ENCODE measurements at places on chromosomes 3 and 15. TPM values are rescaled to one million over a fixed set of nuclear protein-coding genes. Genes with fewer than 3 reads are reported as not detected.

DNA sequence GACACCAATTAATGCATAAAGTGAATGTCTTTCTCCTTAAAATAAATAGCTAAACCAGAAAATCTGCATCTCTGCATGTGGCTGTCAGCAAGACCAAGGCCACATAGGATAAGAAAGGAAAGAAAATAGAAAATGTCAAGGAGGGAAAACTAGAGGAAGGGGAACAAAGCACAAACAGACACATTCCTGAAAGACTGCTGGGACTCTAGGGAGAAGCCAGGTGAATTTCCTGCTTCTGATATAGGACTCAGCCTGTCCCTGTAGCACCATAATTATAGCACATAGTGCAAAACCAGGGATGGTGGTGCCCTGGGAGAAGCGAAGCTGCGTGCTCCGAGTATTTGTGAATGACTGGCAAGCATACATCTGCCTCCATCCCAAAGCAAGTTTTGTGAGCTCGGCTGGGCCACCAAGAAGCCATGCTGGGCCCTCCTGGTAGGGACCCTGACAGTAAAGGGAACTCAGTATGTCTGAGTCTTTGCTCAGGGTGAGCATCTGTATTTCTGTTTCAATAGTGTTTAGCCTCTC is 14.2 kb downstream of the FSTL1 start:
- DNase-seq, result no peak

DNA sequence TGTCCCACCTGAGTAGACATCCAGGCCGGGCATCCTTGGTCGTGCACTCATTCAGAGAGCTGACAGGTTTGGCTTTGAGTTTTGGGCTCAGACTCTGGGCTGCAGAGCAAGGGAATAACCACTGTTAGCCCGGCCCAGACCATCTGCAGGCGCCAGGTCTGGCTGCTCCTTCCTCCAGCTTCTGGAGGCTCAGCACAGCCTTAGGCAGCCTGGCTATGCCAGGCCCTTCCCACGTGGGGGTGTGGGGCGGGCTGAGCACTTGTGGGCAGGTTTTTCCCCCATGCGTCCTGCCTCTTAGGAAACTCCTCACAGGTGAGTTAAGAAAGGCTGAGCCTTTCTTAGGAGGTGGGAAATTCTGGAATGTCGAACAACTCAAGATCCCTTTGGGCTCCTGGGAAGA is 11.2 kb downstream of the PLA2G4B start:
- DNase-seq, result no peak

- DNase-seq, result no peak
These were observed 38.4 kb downstream of the HEG1 start for GRCh38 chr3:125017406-125017805.

DNA sequence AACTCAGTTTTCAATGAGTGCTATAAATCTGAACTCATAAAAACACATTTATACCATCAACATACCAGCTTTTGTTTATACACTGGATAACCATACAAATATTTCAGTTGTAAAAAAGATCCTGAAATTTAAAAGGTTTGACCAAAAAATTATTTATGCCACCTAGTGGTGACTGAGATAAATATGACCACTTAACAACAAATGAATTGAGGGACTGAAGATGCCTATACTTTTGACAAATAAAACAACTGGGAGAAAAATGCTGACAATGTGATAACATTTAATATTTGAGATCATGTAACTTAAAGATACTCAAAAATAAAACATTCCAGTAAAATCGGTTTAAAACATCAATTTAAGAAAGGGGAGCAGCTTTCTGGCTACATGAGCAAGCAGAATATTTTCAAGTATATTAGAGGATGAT is 30.4 kb downstream of the ATG3 start:
- no peak for DNase-seq

- no peak for DNase-seq
These were observed 248.1 kb upstream of the CHRNA7 start for GRCh38 chr15:31782016-31782783.

DNA sequence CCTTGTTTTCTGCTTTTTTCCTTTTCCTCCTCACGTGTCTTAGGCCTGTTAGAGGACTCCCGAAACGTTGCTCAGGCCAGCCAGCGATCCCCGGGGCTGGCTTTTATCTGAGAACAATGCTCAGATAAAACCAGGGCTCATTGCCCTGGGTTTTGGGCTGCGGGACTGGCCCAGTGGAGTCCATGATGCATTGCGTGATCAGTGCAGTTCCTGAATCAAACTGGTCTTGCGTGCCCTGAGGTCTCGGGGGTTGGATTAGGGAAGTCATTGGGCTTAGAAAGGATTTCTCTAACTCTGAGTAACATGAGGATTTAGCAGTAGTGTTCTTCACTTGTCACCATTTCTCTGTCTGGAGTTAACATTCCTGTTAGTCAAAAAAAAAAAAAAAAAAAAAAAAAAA is 66.3 kb downstream of the CCR1 start:
- no peak for DNase-seq

GRCh38 chr3:104245261-104245660 is 1121.4 kb upstream of the ALCAM start:
- DNase-seq, result no peak

GRCh38 chr3:121477589-121477988 is 68.2 kb downstream of the POLQ start:
- DNase-seq, result no peak

- DNase-seq, result no peak
These were observed 59.8 kb upstream of the INSYN1 start for GRCh38 chr15:73812806-73813465.

DNA sequence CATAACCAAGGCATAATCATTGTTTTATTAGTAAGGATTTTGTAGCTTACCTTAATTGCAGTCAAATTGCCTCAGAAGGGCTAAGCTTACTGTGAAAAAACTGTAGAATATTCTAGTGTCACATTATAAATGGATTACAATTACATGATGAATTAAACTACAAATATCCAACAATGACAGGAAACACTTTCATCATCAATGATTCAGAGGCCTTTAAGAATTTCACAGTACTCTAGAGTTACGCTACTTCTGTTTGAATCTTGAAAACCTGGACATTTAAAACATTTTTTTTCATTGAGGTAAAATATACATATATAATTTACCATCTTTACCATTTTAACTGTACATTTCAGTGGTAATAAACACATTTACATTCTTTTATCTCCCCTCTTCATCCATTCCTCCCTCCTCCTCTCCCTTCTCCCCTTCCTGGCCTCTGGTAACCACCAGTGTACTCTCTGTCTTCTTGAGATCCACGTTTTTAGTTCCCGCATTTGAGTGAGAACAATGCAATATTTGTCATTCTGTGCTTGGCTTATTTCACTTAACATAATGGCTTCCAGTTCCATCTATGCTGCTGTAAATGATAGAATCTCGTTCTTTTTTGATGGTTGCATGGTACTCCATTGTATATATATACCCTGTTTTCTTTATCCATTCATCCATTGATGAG is 54.7 kb downstream of the GJD2 start:
- no peak for DNase-seq

DNA sequence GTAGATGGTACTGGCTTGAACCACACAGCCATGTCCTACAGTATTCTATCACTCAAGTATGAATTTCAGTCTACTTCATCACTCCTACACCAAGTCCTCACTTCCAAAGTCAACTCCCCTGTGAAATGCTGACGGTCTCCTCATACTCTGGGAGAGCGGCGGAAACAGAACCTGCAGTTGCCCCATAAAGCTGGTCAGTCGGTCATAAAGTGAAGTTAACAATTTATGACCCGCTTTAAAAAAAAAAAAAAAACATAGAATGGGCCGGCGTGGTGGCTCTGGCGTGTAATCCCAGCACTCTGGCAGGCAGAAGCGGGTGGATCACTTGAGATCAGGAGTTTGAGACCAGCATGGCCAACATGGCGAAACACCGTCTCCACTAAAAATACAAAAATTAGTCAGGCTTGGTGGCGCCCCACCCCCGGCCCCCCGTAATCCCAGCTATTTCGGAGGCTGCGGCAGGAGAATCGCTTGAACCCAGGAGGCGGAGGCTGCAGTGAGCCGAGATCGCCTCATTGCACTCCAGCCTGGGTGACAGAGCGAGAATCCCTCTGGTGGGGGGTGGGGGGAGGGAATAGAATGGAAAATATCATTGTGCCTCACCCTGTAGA is 2.1 kb downstream of the TRANK1 start:
- no peak for DNase-seq

DNA sequence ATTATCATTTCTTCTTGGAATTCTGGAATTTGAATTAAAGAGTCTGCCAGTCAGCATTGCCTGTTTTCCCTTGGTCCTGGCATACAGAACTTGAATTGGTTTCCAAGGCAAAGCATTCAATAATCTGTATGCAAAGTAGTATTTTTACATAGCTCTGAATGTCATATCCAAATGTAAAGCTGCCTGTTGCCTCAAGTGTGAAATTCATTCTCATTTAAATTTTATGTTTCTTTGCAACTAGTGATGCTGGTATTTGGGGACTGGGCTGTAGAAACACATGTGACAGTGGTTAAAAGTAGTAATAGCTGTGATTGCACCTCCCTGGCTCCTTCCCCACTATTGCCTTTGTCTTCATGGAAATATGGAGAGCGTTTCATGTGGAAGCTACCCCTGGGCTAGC is 743.9 kb upstream of the GOLIM4 start:
- DNase-seq, result no peak

GRCh38 chr3:71429597-71429988 is 153.9 kb downstream of the FOXP1 start:
- DNase-seq, result no peak

GRCh38 chr15:100201376-100202280 is 140.1 kb downstream of the ADAMTS17 start:
- no peak for DNase-seq

GRCh38 chr15:32104061-32104995 is 74.0 kb downstream of the CHRNA7 start:
- DNase-seq, result no peak

DNA sequence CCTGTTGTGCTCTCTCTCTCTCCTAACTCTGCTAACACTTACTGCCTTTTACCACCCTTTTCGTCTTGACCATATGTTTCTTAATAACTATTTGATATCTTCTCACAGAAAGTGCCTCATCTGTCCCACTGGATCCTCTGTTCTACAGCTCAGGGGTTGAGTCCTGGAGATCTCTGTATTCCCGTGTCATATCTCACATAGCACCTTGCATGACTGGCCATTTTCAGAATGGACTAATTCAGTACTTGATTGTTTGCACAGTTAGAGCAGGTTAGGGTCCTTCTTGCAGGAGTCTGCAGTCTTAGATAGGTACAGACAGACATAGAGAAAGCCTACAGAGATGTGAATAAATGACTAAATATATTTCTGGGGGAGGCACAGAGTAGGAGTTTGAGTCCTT is 20.9 kb downstream of the HACD3 start:
- DNase-seq, result no peak

DNA sequence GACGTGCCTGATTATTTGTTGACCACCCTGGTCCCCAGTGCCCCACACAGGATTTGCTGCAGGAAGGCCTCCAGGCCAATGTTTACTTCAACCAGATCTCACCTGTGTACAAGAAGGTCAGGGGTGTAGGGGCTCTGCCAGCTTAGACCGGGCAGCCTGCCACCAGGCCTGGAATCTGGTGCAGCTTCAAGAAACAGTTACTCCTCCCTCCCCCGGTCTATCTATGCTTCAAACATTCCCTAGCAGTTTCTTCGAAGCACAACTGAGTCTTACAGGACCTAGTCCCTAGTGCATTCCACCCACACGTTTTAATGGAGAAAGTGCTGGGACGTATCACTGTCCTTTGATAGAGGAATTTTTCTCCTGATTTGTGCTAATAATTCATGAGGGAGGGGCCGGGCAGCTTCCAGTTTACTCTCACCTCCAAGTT is 8.0 kb downstream of the SH3BP5 start:
- peak; percentile 74 for DNase-seq

- DNase-seq, result no peak
These were observed 17.8 kb downstream of the SPTBN5 start for GRCh38 chr15:41876007-41876406.

- no peak for DNase-seq
These were observed 65.4 kb downstream of the FBN1 start for GRCh38 chr15:48579945-48580671.

- DNase-seq, result no peak
These were observed 299.3 kb upstream of the ALCAM start for GRCh38 chr3:105067361-105067760.

Gene CILP
- 7.8 TPM for total RNA-seq

Gene CIDEC
- 2.5 TPM for total RNA-seq

Gene KLHL40
- total RNA-seq, result 0.12 TPM

Gene ZNF609
- 17.7 TPM for total RNA-seq

Gene CYP19A1
- 0.55 TPM for total RNA-seq

Gene WDR72
- total RNA-seq, result 0.10 TPM

Gene CCDC14
- total RNA-seq, result 10.7 TPM

Gene MESP2
- total RNA-seq, result 0.20 TPM

Gene REC114
- total RNA-seq, result 0.84 TPM

Gene NEK4
- 21.3 TPM for total RNA-seq

Gene PAQR9
- 19.1 TPM for total RNA-seq

Gene LYZL4
- not detected for total RNA-seq

Gene HOMER2
- total RNA-seq, result 59.4 TPM

Gene MGLL
- 94.3 TPM for total RNA-seq

Measured in left ventricle myocardium superior (tissue), 1 donor.